ENCODE measurements at places on chromosomes 3 and 15.

- no peak for DNase-seq
Observed at GRCh38 chr3:189144645-189145044, 27.1 kb upstream of the TPRG1 start.

GRCh38 chr3:58072763-58073130, 64.5 kb downstream of the FLNB start:
- DNase-seq: no peak

DNA sequence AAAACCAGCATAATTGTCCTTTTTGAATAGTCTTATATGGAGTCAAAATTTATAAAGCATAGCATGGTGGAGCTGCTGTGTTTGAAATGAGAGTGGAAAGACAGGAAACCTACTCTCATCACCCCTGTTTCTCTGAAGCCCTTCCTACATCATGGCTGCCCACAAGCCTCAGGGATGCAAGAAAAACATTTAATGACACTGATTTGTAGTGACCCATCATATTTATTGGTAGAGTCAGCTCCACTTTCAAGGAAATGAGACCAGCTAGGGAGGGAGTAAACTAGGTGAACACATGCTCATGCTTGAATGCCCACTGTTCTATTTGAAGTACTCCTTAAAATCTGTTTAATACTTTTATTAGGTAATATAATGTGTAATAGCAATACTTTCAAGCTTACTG, 494.3 kb upstream of the KCNMB2 start:
- no peak for DNase-seq

DNA sequence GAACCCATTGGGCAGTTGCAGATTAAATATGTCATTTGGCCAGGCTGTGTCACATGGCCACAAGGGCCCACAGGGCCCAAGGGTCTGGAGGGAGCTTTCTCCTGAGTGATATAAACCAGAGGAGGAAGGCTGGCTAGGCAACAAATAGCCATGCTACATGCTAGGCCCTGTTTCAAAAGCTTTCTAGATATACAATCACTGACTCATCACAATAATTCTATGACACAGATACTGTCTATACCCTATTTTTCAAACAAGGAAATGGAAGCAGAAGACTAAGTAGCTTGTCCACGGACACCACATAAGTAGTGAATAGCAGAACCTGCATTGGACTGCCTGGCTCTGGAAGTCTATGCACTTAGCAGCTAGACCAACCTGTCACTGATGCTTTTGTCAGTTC, 625.4 kb downstream of the NTRK3 start:
- no peak for DNase-seq

GRCh38 chr3:127831723-127832172, 9.4 kb upstream of the MGLL start:
- no peak for DNase-seq

- no peak for DNase-seq
Observed at GRCh38 chr3:29441422-29441821, 160.6 kb downstream of the RBMS3 start.

DNA sequence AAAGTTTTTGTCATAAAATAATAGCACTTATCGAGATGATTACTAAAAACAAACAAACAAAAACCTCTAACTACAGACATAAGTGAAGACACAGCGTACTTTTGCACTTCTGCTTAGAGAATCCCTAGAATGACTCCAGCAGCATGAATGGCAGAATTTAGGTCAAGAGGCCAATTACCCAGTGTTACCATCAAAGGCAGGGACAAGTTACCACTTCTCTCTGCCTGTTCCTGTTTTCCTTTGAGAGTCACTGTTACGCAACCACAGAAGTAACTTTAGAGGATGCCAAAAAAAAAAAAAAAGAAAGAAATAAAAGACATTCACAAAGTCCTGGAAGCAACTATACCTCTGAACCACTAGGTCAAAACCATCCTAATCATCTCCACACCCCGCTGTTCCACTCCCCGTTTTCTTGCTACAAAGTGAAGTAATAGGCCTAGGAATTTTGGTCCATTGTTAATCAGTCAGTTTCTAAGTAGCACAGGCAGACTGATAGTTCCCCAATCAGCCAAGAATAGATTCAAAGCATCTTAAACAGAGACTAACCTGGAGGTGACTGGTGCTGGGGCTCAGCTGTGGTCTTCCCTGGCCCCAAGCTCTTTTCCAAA, 41.9 kb downstream of the FMN1 start:
- DNase-seq: no peak

GRCh38 chr15:73317651-73318462, 50.9 kb downstream of the HCN4 start:
- DNase-seq: no peak

GRCh38 chr3:72568083-72568482, 280.2 kb downstream of the SHQ1 start:
- no peak for DNase-seq

DNA sequence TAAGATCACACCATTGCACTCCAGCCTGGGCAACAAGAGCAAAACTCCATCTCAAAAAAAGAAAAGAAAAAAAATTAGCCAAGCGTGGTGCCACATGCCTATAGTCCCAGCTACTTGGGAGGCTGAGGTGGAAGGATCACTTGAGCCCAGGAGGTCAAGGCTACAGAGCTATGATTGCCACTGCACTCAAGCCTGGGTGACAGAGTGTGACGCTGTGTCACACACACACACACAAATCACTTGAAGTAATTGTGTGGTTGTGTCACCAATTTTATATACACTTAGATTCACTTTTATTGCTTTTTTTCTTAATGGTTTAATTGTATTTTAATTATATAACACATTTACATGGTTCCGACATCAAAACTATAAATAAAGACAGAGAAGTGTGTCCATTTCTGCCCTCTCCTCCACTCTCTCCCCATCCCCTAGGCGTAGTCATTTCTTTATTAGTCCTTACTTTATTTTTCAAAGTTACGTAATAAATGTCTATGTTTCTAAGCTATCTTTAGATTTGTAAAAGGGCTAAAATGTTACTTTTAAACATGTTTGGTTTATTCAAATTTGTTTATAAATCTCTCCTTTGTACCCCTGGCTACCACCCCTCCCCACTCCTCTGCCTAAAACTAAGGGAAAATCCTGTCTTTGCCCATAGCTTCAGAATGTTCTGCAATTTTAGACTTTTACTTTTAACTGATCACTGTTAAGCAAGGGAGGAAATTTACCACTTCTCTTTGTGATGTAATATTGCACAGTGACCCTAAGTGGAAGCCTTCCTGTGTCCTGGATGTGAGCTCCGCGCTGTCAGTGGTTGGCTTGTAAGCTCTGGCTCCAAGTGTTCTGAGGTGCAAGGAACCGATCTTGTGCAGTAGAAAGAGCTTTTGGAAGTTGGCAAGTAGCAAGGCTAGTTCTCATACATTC, 10.8 kb upstream of the VILL start:
- DNase-seq: no peak

DNA sequence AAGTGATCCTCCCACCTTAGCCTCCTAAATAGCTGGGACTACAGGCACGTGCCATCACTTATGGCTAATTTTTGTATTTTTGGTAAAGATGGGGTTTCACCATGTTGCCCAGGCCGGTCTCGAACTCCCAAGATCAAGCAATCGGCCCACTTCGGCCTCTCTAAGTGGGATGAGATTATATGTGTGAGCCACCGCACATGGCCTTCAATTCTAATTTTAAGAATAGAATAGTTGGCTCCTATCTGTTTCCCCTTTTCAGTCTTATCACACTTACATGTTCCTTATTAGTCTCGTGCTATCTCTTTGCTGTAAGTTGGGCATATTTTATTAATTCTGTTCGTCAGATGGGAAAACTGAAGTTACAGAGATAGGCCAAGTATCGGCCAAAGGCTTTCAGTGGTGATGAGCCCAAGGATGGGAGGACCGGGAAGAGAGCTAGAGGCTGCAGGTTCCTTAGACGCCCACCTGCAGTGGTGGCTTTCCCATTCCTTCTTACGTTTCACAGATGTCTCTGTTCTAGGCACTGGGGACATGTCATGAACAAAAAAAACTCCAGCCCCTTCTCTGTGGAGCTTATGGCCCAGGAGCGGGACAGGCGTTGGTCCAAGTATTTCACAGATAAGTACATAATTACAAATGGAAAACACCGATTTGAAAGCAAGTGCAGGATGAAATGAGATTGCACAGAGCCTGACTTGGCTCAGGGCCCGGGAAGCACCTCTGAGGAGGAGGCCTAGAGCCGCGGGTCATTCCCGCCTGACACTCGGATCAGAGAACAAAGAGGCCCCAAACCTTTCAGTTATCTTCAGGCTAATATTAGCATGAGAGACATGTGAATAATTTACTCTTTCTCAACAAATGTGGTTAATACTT, 91.1 kb upstream of the KLF13 start:
- DNase-seq: no peak

DNA sequence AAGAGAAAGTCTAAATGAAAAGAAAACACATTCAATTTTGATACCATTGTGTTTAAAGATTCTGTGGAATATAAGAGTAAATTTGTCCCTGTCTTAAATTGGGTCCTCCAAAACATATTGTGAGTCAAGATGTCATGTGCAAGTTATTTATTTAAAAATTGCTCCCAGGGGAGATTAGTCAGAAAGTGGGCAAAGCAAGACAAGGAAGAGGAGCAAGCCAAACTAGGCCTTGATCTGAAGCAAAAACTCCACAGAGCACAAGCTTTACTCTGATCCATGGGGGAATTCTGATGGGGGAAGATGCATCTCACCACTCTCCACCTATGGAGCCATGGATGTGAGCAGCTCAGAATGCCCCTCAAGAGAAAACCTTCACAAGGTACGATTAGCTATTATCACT, 342.8 kb upstream of the IL12A start:
- no peak for DNase-seq

DNA sequence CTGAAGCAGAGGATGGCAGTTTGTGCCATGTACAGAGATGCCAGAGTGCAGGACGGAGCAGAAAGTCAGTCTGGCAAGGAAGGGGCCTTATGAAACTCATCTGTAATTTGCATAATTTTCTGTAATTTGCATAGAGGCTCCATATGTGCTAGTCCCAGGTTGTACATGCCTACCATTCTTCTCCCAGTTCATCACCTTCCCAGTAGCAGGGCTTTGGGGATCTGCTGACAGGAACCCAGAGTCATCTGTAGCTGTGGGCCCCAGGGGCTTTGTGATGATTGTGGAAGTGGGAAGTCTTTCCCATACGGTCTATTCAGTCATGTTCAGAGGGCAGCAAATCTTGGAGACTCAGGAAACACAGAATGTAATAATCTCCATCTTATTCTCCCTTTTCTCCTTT, 42.4 kb upstream of the SIAH2 start:
- DNase-seq: no peak

DNA sequence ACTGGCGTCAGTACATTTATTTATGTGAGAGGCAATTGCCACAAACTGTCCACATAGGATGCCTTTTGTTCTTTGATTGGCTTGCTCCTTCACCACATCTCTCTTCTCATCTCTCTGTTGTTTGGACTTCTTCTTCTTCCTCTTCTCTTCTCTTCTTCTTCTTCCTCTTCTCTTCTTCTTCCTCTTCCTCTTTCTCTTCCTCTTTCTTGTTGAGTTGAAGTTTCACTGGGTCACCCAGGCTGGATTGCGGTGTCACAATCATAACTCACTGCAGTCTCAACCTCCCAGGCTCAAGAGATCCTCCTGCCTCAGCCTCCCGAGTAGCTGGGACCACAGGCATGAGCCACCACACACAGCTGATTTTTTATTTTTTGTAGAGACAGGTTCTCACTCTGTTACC, 67.7 kb upstream of the GSK3B start:
- no peak for DNase-seq

DNA sequence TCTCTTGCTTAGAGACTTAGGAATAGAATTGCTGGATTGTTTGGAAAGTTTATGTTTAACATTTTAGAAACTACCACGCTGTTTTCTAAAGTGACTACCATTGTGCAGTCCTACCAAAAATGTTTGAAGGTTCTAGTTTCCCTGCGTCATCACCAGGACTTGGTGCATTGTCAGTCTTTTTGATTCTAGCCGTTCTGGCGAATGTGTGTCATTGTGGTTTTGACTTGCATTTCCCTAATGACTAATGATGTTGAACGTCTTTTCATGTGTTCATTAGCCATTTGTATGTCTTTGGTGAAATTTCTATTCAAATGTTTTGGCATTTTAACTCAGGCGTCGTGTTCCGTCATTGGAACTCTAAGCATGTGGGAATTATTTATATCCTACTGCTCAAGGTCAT, 58.0 kb downstream of the CHD2 start:
- DNase-seq: peak; percentile 12

DNA sequence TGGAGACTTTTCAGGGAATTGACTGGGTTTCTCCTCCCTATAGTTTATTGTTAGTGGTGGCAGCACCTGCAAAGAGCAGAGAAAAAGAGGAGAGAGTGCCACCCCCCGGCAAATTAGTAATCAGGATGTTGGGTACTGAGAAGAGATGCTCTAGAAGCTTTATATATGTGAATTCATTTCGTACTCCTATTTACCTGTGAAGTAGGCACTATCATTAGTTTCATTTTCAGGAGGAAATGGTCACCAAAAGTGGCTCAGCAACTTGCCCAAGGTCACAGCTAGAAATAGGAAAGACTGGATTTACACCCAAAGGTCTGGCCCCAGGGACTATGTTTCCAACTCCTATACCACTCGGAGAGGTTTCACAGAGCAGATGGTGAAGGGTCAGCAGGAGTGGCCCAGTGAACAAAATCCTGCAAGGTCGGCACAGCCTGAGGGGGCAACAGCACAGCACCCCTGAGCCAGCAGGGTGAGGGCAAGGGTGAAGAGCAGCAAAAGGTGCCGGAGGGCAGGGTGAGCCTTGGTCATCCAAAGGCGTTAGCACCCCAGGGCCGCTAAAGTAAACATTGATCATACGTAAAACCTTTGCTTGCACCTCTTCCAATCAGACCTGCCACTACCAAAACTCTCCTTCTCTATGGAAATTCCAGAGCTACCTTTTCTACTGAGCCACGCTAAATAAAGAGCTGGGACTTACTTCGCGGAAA, 23.6 kb downstream of the VGLL4 start:
- DNase-seq: no peak

- no peak for DNase-seq
Observed at GRCh38 chr3:128317101-128317697, 149.5 kb downstream of the DNAJB8 start.

- DNase-seq: no peak
Observed at GRCh38 chr3:66639809-66640356, 139.1 kb upstream of the LRIG1 start.

DNA sequence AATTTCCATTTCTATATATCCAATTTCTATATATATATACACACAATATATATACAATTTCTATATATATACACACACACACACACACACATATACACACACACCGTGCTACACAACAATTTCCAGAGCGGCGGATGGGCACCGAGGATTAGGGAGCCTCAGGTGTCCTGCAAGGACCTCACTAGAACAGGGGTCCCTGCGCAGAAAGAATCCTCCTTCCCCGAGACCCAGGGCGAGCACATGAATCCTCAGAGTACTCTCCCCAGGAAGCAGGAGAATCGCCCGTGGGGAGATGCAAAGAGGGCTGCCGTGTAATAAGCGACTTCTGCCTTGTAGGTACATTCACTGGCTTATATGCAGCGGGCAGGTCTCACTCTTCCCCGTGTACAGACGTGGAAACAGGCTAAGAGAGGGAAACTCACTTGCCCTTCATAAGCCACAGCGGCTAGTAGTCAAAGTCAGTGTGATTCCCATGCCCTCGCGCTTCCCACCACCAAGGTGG, 467 bp downstream of the PIF1 start:
- no peak for DNase-seq
